Natural killer cell treated with Interleukin-12 subunit alpha and Interleukin-12 subunit beta and Interleukin-15 and Interleukin-18, amount 100 ng/mL, for 72 hours (primary cell): ENCODE measurements at places on chromosomes 2 and 18. TPM values are rescaled to one million over a fixed set of nuclear protein-coding genes. Genes with fewer than 3 reads are reported as not detected.

DNA sequence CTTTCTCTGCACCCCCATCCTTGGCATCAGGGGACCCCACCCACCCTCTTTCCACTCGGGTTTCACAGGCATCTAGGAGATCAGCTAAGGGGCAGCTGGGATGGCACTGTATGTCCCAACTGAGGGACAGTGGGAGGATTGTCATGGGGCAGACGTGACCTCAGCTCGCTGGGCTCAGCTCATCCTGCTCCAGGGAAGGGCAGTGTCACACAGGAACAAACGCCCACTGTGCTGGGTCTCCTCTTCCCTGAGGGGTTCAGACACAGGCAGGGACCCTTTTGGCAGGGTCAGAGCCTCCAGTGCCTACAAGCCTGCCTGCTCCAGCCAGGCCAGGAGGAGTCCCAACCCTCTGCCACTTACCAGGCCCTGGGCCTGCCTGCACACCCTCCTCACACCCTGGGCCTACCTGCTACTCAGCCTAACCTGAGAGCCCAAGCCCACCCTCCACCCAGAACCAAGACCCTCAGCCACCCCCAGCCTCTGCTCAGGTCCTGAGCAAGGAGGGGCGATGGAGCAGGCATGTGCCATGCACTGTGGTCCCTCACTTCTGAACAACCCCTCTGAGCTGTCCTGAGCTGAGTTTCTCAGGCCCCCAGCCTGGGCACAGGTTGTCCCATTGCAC lies 68.2 kb downstream of the HS1BP3 start:
- H3K4me1 ChIP-seq: peaks cover 20% of the 10 kb centered on the region
- no peak overlapping the region for H3K4me3 ChIP-seq
- no peak for DNase-seq

DNA sequence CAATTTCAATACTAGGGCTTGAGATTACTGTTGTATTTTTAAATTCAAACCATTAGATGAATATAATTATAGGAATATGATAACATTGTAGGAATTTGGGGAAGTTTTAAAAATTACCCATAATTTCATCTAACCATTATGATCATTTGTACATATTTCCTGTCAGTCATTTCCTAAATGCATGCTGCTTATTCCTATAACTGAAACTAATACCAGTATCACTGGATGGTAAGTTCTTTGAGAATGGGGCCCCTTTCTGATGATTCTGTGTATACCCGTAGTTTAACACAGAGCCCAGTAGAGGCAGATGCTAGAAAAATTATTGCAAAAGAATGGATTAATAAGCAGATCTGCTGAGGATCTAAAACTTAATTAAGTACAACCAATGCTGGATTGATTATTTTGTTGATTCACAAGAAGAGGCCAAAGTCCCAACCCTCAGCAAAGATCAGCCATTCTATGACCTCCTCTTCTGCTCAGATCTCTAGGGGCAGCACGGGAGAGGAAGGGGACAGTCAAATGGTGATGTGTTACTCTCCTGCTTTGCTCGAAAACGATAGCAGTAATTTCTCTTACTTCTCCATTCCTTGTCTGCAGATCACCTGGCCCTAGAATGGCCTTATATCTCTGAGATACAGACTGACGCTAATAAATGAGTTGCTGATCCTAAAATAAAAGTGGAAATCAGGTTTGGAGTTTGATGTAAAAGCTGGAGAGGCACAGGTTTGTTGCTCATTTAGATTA lies 69.5 kb upstream of the PELI1 start:
- peak overlapping the region; percentile 82 for H3K4me3 ChIP-seq
- no peak for DNase-seq
- peaks cover 48% of the 10 kb centered on the region for H3K4me1 ChIP-seq
- no peaks in the 10 kb centered on the region for H3K36me3 ChIP-seq

- no peak overlapping the region for H3K4me3 ChIP-seq
- H3K27ac ChIP-seq: no peak overlapping the region
- H3K36me3 ChIP-seq: no peaks in the 10 kb centered on the region
Observed at GRCh38 chr18:55337908-55338521, 250.0 kb downstream of the TCF4 start.

GRCh38 chr2:96964221-96964905 lies 22.0 kb downstream of the FAM178B start:
- peaks cover 25% of the 10 kb centered on the region for H3K4me1 ChIP-seq
- peaks cover 4% of the 10 kb centered on the region for H3K27me3 ChIP-seq
- no peak overlapping the region for H3K4me3 ChIP-seq
- no peaks in the 10 kb centered on the region for H3K36me3 ChIP-seq
- DNase-seq: no peak

GRCh38 chr2:237508361-237508760 lies 21.3 kb downstream of the MLPH start:
- no peaks in the 10 kb centered on the region for H3K4me1 ChIP-seq
- peaks cover 4% of the 10 kb centered on the region for H3K27me3 ChIP-seq
- H3K4me3 ChIP-seq: no peak overlapping the region
- no peaks in the 10 kb centered on the region for H3K36me3 ChIP-seq
- DNase-seq: no peak

- H3K36me3 ChIP-seq: no peaks in the 10 kb centered on the region
- peaks cover 6% of the 10 kb centered on the region for H3K4me1 ChIP-seq
- no peak for DNase-seq
Observed at GRCh38 chr2:85933753-85934594, 45.2 kb upstream of the ST3GAL5 start.

- peaks cover 20% of the 10 kb centered on the region for H3K4me1 ChIP-seq
- no peak overlapping the region for H3K4me3 ChIP-seq
- H3K27me3 ChIP-seq: no peaks in the 10 kb centered on the region
- no peak overlapping the region for H3K27ac ChIP-seq
- no peaks in the 10 kb centered on the region for H3K36me3 ChIP-seq
- no peak for DNase-seq
Observed at GRCh38 chr18:35642802-35643201, 61.3 kb downstream of the GALNT1 start.

DNA sequence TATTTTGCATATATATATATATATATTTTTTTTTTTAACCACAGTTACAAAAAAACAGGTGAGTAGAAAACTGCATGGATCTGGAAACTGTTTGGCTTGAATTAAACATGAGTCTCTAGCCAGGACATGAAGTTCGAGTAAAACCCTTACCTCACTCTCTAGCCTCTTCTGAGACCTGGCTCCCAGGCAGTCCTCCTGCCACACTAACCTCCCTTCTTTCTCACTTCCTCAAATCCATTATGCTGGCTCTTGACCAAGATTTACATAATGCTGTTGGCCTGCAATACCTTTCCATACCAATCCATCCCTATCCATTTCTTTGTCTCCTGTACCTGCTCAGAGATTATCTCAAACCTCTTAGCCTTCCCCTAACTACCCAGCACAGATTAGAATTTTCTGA lies 34.0 kb downstream of the PIGN start:
- H3K4me3 ChIP-seq: no peak overlapping the region
- H3K4me1 ChIP-seq: no peaks in the 10 kb centered on the region
- no peak for DNase-seq
- no peaks in the 10 kb centered on the region for H3K36me3 ChIP-seq
- no peak overlapping the region for H3K27ac ChIP-seq

The PLGLB1 gene
- total RNA-seq: 2.4 TPM

The SETBP1 gene
- 77.9 TPM for total RNA-seq

The REG1B gene
- not detected for total RNA-seq
